ENCODE measurements at places on chromosomes 13 and 19.
A peak's percentile ranks its signal among the peaks of the same experiment; 100 is the strongest.

GRCh38 chr13:36997716-36998427 lies 1.3 kb downstream of the ALG5 start:
- DNase-seq = no peak

- DNase-seq = no peak
Measured at GRCh38 chr19:54345938-54346386, 7.0 kb upstream of the LILRA4 start.

DNA sequence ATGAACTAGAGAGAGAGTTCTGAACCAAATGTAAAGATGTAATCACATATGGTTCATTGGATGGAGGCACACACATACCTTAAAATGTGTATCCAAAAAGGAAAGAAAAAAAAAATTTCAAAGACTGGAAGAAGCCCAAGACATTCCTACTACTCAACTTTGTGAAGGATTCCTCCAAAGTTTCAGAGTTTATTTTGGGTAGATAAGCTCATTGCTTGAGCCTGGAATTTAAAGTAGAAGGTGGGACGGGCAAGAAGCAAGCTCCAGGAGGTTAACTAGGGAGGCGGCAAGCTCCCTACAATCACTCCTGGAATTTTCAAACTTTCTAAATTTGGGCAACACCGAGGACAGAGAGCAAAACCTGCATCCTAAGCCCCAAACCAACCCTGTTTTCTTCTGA lies 1.9 kb downstream of the TSHZ3 start:
- no peak for DNase-seq

GRCh38 chr19:36805364-36805763 lies 32.8 kb upstream of the ZNF850 start:
- no peak for DNase-seq

- DNase-seq = no peak
Measured at GRCh38 chr19:49551531-49551930, 23.7 kb downstream of the RCN3 start.

GRCh38 chr19:10800488-10800887 lies 35.5 kb downstream of the TMED1 start:
- no peak for DNase-seq

GRCh38 chr19:1758959-1759903 lies 5.9 kb downstream of the ONECUT3 start:
- no peak for DNase-seq

DNA sequence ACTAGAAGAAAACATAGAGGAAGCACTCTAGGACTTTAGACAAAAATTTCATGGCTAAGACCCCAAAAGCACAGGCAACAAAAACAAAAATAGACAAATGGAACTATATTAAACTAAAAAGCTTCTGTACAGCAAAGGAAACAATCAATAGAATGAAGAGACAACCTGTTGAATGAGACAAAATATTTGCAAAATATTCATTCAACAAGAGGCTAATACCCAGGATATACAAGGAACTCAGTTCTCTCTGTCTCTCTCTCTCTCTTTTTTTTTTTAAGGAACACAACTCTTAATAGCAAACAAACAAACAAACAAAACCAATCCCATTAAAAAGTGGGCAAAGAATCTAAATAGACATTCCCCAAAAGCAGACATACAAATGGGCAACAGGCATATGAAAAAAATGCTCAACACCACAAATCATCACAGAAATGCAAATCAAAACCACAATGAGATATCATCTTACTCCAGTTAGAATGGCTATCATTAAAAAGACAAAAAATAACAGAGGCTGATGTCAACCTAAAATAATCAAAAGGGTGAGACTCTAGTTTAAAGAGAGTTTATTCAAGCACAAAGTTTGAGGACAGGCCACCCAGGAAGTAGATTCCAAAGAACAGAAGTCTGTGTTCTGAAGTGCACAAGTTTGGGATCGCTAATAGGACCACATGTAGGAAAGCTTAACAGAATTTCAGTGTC lies 27.1 kb upstream of the SLC7A9 start:
- DNase-seq = no peak

- DNase-seq = no peak
Measured at GRCh38 chr13:69935043-69935442, 172.6 kb upstream of the ATXN8OS start.

GRCh38 chr19:16118489-16119033 lies 6.9 kb downstream of the RAB8A start:
- DNase-seq = no peak

DNA sequence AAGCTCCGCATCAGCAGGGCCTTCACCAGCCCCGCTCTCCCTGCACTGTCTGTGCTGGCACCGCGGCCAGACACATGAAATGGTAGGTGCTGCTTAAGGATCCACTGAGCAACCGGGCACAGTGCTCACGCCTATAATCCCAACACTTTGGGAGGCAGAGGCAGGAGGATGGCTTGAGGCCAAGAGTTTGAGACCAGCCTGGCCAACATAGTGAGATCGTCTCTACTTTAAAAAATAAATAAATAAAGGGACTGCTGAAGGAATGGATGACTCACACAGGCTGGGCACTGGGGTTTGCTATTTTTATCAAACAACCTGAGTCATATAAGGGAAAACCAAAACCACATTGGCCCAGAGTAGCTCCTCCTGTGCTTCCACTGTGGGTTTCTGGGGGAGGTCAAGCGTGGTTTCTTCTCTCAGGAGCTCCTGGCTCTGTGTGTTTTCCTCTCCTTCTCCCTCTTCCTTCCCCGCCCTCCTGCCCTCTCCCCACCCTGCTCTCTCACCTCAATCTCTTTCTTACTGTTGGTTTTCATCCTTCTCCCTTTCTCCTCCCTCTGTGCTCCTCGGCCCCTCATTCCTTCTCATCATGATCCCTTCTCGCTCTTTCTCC lies 21.3 kb downstream of the VRK3 start:
- DNase-seq = no peak

DNA sequence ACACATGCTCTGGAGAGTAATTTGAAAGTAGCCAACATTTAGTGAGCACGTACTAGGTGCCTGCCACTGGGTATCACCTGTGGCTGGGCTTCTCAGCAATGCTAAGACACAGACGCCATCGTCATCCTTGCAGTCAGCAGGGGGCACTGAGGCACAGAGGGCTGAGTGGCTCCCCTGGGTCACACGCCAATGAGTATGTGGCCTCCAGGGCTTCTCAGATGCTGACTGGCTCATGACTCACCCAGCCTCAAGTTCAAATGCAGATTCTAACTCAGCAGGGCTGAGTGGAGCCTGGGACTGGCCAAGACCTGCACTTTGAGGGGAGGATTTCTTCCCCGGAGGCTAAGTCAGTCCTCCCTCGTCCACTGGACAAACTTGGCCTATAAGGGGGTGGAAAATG lies 115.1 kb upstream of the CACNA1A start:
- DNase-seq = no peak

GRCh38 chr19:40642757-40643305 lies 41.7 kb downstream of the LTBP4 start:
- DNase-seq = no peak

DNA sequence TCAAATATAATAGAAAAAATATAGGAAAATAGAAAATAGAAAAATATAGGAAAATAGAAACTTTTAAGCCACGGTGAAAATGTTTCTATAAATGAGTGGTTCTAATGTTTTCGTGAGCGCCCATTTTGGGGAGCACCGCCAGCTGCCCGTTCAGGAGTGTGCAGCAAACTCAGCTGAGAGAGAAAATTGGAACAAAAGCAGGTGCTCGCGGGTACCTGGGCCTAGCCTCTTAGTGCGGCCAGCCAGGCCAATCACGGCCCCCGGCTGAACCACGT lies 204 bp upstream of the PDX1 start:
- DNase-seq = no peak

- no peak for DNase-seq
Measured at GRCh38 chr19:58440556-58440955, 603 bp upstream of the ZNF132 start.

GRCh38 chr19:35545855-35546381 lies 492 bp downstream of the TMEM147 start:
- DNase-seq = no peak

GRCh38 chr13:48892688-48893075 lies 83.0 kb upstream of the FNDC3A start:
- DNase-seq = no peak

DNA sequence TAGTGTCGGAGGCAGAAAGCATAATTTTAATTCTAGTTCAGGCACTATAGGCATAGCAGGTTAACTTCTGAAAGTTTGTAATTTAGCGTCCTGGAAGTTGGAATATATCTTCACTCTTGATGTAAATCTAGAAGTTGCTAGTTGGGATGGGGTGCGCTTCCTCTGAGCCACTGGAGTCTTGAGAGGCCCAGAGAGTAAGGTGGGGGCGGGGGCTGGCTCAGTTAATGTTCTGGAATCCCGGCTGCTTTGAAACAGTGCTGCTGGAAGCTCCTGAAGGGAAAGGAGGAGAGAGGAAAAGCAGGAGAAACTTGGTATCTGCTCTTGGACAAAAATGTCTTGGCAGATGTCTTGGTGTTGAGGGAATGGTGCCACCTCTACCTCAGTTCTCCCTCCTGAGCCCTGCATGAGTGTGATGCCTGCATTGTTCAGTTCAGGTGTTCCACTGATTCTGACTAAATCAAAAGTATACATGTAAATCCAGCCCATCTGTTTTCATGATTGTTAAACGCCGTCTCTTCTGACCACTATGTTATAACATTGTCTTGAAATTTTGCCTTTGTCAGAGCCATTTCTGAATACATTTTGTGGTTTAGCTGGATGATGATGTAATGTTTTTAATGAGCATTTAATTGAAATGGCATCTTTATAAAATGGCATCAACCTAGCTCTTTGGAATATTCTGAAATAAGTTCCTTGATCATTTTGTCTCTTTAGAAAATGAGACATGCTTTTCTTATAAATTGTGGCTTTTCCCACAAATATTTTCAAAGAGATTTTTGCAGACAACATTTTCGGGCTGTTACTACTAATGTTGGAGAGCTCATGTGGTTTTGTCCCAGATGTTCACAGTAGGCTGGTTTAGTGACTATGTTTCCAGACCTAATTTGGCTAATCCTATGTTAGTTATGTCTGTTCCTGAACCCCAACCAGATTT lies 202.7 kb downstream of the SHISA2 start:
- no peak for DNase-seq

- no peak for DNase-seq
Measured at GRCh38 chr13:21058361-21058760, 3.0 kb downstream of the LATS2 start.

- peak; percentile 29 for DNase-seq
Measured at GRCh38 chr19:53927739-53928138, 18.7 kb downstream of the CACNG7 start.

DNA sequence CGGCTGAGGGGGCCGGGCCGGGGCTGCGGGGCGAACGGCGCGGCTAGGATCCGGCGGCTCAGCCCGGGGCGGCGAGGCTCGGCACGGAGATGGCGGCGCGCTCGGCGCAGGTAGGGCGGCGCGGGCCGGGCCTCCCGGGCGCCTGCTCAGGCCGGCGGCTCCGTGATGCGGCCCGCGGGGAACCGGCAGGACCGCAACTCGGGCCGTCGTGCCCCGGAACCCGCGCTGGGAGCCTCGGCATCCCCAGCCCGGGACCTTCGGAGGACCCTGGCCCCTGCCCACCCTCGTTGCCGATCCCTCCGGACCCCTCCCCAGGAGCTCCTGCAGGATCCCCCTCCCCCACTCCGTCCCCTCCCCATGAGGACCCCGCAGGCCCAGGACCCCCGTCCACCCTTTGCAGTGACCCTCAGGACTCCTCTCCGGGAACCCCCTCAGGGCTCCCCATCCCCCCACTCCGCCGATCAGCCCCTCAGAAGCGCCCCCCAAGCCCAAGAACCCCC lies 304 bp downstream of the EVI5L start:
- DNase-seq = no peak

DNA sequence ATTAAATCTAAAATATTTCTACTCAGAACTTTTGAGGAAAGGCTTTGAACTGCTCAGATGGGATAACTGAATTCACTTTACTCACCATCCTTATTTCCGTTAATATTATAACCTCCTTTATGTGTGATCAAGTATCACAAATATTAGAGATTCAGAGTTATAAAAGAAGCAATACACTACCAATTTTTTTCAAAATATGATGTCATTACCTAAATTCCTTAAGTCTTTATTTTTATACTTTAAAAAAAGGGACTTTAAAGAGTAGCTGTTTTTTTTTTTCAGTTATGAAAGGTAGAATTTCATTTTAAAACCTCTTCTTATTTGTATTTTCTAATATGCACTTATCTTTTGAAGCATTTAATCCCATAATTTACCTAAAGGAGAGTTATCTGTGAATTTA lies 239.5 kb downstream of the DIAPH3 start:
- no peak for DNase-seq

DNA sequence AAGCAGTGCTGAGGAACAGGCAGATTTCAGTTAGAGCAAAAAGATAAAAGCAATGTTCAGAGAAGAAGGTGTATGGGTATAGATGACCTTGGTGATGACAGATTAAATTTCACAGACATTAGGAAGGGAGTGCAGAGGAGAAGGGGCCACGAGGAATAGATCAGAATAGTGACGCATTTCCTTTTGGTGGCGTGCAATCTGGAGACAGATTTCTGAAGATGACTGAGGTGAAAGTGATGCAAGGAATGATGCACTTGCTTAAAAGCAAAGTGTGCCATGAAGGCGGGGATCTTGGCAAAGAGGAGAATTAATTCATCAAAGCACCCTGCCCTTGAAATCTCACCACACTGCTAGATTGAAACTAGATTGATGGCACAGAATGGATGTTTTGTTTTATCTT lies 202.4 kb downstream of the ITGBL1 start:
- no peak for DNase-seq

DNA sequence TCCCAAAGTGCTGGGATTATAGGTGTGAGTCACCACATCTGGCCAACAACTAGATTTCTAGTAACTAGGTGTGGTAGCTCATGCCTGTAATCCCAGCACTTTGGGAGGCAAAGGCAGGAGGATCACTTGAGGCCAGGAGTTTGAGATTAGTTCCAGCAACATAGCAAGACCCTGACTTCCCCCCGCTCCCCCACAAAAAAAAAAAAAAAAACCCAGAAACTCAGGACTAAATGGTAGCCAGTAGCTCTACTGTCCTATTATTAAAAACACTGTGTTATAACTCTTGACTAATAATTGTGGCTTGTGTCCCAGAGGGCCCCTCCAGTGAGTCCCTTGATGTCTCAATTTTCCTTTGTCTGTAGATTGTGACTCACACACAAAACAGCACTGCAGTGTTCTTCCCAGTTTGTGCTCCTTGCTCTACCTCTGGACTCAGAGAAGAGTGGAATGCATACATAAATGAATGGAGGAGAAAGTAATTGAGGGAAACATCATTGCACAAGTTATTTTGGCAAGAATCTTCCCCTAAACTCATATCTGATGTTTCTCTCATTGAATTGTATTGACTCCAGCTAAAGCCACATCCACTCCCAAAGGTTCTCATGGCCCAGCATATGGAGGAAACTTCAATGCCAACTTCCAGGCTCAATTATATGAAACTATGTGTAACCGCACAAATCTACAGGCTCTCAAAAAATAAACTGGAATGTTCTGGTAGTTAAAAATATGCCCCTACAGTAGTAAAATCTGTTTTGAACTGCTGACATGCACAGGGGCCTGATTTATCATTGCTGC lies 8.8 kb downstream of the TPT1 start:
- peak; percentile 45 for DNase-seq

- DNase-seq = no peak
Measured at GRCh38 chr19:50723735-50724521, 764 bp downstream of the CLEC11A start.

DNA sequence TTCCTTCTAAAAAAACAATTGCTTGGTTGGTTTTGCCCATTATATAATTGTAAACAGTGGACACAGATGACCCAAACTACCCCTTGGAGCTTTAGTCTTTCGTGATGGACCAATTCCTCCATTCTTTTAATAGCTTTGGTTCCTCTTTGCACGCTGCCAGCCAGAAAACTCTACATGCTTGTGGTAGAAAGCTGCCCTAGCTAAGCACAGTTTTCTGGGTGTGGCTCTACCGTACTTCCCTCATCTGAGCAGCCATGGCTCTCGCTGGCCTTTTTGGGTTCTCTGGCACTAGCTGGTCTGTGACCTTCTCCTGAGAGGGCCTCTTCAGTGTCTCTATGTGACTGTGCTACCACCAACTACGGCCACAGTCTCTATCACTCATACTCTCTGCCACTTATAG lies 29.9 kb upstream of the CEBPA start:
- DNase-seq = no peak
